NCI-H2107 (cell line): ENCODE measurements at places on chromosomes 5 and 9.

GRCh38 chr5:34826347-34826746, 12.6 kb upstream of the TTC23L start:
- DNase-seq, result no peak

DNA sequence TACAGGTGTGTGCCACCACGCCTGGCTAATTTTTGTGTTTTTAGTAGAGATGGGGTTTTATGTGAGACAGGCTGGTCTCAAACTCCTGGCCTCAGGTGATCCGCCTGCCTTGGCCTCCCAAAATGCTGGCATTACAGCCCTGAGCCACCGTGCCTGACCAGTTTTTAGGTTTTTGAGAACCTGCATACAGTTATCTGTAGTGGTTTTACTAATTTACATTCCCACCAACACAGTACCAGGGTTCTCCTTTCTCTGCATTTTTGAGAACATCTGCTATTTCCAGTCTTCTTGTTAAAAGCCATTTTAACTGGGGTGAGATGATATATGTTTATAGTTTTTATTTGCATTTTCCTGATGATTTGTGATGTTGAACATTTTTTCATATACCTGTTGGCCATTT, 12.8 kb downstream of the DMXL1 start:
- no peak for DNase-seq

DNA sequence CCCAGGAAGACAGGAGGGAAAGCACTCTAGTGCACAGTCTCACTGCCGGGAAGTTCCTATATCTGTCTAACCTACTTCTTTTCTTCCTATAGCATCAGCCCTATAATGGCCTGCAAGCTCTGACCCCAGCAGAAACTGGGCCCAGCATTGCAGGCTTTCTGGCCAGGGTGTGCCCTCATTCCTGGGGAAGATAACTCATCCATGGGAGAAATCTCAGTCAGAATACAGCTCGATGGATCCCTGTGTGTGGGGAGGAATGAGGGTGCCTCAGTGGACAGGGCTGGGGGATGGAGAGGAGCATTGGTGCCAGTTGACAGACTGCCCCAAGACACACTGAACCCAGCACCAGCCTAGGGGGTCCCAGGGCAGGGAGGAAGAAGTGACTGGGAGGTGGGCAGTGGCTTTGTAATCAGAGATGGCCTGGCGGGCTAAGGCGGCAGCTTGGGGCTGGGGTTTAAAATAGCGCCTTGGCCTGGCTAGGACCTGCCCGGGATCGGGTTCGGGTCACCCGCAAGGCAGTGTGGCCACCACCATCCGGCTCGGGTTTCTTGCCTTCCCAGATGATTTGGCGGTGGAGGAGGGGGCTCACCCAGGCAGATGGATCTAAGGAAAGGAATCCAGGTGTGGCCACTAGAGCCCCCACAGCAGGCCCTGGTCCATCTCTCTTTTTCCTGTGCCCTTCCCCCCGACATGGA, 7.6 kb upstream of the CXXC5 start:
- DNase-seq, result no peak

GRCh38 chr5:6781716-6782115, 68.5 kb downstream of the TENT4A start:
- DNase-seq, result no peak

GRCh38 chr5:24145806-24146205, 499.0 kb downstream of the CDH10 start:
- no peak for DNase-seq

DNA sequence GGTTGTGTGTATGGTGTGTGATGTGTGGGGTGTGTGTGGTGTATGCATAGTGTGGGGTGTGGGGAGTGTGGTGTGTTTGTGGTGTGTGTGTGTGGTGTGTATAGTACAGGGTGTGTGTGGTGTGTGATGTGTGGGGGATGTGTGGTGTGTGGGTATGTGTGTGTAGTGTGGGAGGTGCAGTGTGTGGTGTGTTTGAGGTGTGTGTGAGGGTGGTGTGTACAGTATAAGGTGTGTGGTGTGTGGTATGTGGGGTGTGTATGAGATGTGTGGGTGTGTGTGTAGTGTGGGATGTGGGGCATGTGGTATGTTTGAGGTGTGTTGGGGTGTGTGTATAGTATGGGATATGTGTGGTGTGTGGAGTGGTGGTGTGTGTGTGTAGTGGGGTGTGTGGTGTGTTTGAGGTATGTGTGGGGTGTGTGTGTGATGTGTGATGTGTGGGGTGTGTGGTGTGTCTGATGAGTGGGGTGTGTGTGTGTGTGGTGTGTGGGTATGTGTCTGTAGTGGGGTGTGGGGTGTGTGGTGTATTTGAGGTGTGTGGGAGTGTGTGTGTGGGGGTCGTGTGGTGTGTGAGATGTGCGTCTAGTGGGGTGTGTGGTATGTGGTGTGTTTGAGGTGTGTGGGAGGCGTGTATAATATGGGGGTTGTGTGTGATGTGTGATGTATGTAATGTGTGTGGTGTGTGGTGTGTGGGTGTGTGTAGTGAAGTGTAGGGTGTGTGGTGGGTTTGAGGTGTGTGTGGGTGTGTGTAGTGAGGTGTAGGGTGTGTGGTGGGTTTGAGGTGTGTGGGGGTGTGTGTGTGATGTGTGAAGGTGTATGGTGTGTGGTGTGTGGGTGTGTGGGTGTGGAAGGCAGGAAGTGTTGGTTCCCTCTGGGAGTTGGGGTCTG, 8.6 kb downstream of the ECSCR start:
- DNase-seq, result no peak

- no peak for DNase-seq
These were observed 189.5 kb downstream of the SEMA5A start for GRCh38 chr5:9356351-9356825.

- DNase-seq, result no peak
These were observed 23.2 kb upstream of the TBC1D9B start for GRCh38 chr5:179930788-179931473.

- no peak for DNase-seq
These were observed 59.9 kb downstream of the ROPN1L start for GRCh38 chr5:10501554-10502075.

- DNase-seq, result no peak
These were observed 29.1 kb upstream of the DUSP1 start for GRCh38 chr5:172800088-172800551.

GRCh38 chr5:144125163-144125726, 45.2 kb downstream of the YIPF5 start:
- DNase-seq, result no peak

- DNase-seq, result no peak
These were observed 29.8 kb upstream of the TNPO1 start for GRCh38 chr5:72786676-72787075.

DNA sequence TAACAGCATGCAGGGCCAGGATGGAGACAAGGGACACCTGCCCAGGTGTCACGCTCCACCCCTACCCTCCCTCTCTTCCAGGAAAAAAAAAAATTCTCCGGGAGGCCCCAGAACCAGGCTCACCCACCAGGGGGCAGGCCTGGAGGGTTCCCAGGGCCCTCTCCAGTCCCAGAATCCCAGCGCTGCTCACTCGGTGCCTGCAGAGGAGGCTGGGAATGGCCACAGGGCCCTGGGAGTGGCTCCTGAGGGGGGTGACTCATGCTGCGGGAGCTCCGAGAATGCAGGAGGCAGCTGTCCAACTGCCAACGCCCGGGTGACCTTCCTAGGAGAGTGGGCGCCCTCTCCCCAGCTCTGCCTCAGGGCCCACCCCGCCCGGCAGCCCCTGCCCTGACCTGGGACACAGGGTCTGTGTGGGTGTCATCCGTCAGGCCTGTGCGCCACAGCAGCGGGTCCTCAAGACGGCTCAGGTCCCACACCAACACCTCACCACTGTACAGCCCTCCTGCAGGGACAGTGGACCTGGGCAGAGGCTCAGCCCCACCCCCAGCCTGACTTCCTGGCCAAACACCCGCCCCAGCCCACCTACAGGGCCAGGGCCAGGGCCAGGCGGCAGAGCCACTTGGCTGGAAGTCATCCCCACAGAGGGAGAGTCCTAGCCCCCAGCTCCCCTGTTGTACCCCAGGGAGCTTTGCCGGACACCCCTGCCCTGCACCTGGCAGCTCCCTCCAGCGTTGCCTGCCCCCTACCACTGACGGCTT, 21.2 kb downstream of the DYNC2I2 start:
- DNase-seq, result peak; percentile 77

- DNase-seq, result no peak
These were observed 77.3 kb downstream of the SLC38A9 start for GRCh38 chr5:55634866-55635265.

- no peak for DNase-seq
These were observed 182.1 kb downstream of the FBXL7 start for GRCh38 chr5:15682122-15682521.

DNA sequence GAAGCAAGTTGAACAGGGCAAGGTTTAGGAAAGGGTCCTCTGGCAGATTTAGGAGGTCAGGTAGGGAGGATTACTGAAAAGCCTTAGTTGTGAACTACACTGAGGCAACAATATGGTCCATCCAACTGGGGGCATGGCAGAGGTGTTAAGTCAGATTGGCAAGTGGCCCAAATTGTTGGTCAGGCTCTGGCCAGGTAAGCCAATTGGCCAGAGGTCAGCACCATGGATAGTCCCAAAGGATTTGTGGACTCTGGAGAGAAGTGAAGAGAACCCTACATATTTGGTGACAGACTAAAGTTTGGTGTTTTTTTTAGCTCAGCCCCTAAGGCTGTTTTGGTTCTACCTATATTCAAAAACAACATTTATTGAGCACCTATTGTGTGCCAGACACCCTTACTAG, 39.1 kb upstream of the RASGRF2 start:
- no peak for DNase-seq

DNA sequence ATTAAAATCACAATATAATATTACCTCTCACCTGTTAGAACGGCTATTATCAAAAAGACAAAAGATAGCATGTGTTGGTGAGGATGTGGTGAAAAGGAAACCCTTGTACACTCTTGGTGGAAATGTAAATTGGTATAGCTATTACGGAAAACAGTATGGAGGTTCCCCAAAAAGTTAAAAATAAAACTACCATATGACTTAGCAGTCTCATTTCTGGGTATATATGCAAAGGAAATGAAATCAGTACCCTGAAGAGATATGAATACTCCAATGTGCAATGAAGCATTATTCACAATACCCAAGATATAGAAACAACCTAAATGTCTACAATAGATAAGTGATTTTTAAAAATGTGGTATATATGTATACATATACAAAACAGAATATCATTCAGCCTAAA, 199.9 kb downstream of the SNX18 start:
- no peak for DNase-seq

DNA sequence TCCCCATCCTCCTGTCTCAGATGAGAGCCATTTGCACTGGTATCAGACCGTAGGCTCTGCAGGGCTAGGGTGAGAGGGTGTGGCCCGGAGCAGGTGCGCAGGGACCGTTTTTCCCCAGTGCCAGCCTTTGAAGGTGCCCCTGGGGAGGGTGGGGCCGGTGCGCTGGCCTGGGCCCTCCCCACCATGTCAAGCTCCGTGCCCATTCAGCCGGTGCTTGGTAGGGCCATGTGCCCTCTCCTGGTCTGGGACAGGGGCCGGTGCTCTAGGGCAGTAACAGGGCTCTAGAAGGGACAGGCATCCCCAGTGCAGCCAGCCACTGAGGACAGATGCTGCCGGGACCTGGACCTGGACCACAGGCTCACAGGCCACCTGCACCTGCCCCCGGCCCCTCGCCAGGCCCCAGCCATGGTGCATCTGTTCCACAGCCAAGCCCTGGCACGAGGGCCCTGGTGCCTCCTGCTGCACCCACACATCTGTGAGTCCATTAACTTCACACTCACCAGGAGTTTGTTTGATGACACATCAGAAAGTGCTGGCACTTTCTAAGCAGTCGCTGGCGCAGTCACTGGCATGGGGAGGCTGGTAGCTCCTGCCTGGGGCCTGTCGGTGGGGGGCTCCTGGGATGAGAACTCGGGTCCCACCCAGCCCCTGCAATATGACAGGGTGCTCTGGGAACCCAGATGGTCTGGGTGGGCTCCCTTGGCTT, 5.0 kb upstream of the QRFP start:
- no peak for DNase-seq

GRCh38 chr5:177434437-177434836, 8.0 kb downstream of the GRK6 start:
- no peak for DNase-seq

GRCh38 chr5:9057406-9058000, 488.4 kb downstream of the SEMA5A start:
- DNase-seq, result no peak

DNA sequence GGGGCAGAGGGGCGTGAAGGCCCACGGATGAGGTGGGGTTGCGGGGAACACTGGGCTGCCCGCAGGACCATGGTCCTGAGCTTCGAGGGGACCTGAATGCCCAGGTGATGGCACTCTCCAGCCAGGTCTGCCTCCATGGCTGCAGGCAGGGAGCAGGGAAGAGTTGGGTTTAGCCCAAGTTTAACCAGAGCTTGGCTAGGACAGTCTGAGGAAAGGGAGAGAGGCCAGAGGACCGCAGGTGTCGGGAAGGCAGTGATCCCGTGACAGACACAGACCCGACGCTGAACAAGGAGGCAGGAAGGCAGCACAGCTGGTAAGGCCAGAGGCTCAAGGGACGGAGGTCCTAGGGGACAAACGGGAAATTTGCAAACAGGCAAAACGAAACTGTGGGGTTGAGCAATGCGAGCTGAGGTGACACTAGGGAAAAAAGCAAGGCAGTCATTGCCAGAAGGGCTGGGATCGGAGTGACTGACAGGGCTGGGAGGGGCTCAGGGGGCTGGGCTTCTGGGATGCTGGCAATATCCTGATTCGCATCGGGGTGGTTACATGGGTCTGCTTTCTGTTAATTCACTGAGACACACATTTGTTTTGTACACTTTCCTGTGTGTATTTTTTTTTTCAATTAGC, 25.0 kb downstream of the ARPC5L start:
- DNase-seq, result no peak

- DNase-seq, result no peak
These were observed 313.0 kb downstream of the CETN3 start for GRCh38 chr5:90096415-90097081.

- DNase-seq, result no peak
These were observed 11.4 kb upstream of the ENG start for GRCh38 chr9:127865645-127866464.

DNA sequence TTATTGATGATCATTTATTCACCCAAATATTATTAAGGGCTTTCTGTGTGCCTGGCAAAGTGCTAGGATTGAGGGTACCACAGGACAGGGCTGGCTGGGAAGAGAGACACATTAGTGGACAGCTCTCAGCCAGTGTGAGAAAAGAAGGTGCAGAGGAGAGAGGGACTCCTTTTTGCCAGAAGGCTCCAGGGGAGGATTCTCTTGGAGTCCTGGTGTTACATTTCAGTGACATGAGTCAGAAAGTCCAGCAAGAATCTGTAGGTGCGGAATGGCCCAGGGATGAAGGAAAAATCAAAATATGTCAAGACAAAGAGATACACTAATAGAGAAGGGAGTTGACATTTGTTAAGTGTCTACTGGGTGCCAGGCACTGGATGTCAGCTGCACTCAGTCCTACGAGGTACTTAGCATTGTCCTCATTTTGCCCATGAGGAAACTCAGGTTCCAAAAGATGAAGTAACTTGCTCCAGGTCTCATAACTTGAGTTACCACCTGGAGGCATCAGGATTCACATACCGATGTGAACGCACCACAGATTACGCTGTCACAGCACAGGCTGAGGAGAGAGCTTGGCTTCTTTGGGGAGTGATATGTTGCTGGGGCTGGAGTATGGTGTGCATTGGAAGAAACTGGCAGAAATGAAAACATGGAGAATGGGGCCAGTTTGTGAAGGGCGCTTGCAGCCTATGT, 60.5 kb downstream of the RASGRF2 start:
- no peak for DNase-seq

GRCh38 chr5:172345881-172346280, 62.3 kb upstream of the UBTD2 start:
- DNase-seq, result no peak

- no peak for DNase-seq
These were observed 11.8 kb upstream of the TGFBI start for GRCh38 chr5:136016945-136017530.

GRCh38 chr5:91727463-91727862, 344.3 kb upstream of the ARRDC3 start:
- no peak for DNase-seq

GRCh38 chr9:105178076-105178475, 66.4 kb upstream of the SLC44A1 start:
- DNase-seq, result no peak
